ENCODE measurements at places on chromosomes 1 and 21.

GRCh38 chr1:31727195-31727594, 23.4 kb upstream of the COL16A1 start:
- DNase-seq, result no peak

GRCh38 chr1:9676815-9677393, 25.4 kb downstream of the PIK3CD start:
- no peak for DNase-seq

DNA sequence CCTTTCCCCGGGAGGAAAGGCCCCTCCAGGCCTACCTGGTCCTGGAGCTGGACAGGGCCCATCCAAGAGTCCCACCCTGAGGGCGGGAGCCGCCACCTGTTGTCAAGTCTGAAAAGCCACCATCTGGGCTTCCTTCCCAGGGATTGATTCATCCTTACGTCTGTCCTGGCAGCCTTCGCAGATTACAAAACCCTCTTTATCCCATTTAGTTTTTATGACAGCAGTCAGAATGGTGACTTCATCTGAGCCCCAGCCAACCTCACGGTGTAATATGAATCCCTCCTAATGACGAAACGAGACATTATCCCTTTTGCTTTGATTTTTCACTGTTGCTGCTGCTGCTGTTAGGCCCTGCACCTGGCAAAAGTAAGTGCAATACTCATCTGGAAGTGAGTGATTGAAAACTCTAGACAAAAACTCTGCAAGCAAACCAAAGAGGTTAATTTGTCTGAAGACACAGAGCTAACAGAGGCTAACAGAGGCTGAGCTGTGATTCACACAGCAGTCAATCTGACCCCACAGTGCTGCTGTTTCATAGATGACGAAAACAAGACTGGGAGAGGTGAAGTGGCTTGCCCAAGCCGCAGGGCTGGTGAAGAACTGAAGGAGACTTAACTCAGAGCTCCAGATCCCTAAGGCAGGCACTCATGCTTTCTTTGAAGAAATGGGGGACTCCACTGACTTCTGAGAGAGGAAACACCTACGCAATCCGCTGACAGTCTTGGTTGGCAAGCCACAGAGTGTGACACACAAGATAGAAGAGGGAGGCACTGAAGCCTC, 30.0 kb upstream of the S100A7 start:
- DNase-seq, result peak; percentile 92

DNA sequence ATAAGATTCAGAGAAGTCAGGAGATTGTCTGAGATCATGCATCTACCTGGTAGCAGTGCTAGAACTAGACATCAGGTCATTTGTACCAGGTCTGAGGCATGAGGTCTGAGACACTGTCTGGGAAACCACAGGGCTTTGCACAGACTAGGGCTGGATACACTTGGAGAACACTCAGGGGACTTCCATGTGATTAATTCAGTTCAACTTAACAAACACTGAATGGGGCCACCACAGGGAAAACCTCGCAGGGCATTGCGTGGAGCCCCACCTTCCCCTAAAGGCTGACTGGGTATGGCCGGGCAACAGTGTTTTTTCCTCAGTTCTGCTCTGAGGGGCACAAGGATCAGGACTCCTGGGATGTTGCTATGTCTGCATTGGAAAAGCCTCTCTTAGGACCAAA, 86.5 kb upstream of the WARS2 start:
- DNase-seq, result no peak

- no peak for DNase-seq
These were observed 43.8 kb upstream of the MARK1 start for GRCh38 chr1:220484135-220484534.

- DNase-seq, result no peak
These were observed 16.6 kb upstream of the EYA3 start for GRCh38 chr1:28104866-28105467.

GRCh38 chr1:77126307-77126706, 92.9 kb downstream of the PIGK start:
- no peak for DNase-seq

- DNase-seq, result no peak
These were observed 137.7 kb downstream of the PLA2G4A start for GRCh38 chr1:186966456-186966855.

GRCh38 chr1:234004591-234004990, 100.1 kb downstream of the SLC35F3 start:
- DNase-seq, result no peak

- DNase-seq, result no peak
These were observed 129.8 kb upstream of the DAB1 start for GRCh38 chr1:57553666-57554065.

GRCh38 chr1:236851871-236852270, 56.8 kb downstream of the MTR start:
- no peak for DNase-seq

DNA sequence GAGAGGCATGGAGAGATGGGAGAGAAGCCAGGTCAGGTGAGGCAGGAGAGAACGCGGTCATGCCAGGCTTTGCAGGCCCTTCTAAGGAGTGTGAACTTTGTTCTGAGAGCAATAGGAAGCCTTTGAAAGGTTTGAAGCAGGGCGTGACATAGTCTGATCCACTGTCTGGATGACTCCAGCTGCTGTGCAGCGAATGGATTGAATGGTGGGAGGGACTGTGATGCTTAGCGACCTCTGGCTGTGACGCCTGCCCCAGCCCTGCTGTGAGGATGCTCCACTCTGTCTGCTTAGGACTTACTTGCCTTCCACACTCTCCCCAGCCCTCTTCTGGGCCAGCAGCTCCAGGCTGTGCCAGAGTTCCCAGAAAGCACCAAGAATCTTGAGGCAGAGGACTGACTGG, 41.8 kb upstream of the POU3F1 start:
- no peak for DNase-seq

DNA sequence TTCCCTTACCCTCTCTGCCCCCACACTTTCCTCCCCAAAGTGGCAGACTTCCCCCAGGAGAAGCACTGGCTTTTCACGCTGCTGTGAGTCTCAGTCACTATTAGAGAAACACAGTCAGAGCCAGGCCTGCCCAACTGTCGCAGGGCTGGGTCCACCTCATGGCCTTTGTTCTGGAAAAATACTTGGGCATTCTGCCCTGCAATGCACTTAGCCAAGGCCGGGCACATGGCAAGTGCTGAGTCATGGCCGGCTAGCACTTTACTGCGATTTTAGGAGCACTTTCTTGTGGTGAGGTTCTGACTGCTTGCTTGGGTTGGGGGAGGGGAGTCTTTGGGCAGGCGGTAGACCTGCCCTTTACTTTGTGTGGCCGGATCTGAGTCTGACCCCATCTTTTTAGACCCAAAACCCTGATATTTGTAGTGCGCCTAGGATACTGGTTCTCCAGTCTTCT, 7.7 kb downstream of the EPHX1 start:
- DNase-seq, result peak; percentile 96

Data from coronary artery (tissue), 2 donors.